K562 (cell line): ENCODE measurements at places on chromosomes 5 and 9. TPM values are rescaled to one million over a fixed set of nuclear protein-coding genes. Genes with fewer than 3 reads are reported as not detected.

GRCh38 chr9:130451004-130451390 lies 6.2 kb downstream of the ASS1 start:
- DNase-seq: no peak
- no peaks in the 10 kb centered on the region for H3K36me3 ChIP-seq
- H3K27me3 ChIP-seq: no peaks in the 10 kb centered on the region; the same call in 1 of the 2 replicates

DNA sequence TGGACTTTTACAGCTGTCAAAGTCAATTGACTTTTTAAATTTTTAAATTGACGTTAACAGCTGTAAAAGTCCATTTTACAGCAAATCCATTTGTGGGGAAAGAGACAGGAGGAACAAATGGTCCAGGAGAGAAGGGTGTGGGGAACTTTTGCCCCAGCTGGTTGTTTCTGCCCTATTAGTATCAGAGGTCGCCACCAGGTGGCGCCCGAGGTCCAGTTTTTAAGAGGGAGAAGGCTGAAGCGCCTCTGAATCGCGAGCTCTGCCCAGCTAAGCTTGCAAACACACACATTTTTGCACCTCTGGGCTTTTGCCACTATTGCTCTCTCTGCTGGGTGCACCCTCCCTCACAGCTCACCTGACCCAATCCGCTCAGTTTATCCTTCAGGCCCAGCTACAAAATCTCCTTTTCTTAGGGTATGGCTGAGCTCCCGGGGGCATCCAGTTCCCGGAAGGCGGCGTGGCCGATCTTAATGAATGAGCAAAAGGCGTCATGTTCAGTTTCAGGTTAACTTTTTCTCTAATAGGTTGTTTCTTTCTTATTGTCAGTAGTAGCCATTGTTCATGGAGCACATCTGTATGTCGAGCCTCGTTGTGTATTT lies 6.3 kb upstream of the TTLL11 start:
- H3K27ac ChIP-seq: no peak overlapping the region
- no peaks in the 10 kb centered on the region for H3K36me3 ChIP-seq
- H3K27me3 ChIP-seq: no peaks in the 10 kb centered on the region

DNA sequence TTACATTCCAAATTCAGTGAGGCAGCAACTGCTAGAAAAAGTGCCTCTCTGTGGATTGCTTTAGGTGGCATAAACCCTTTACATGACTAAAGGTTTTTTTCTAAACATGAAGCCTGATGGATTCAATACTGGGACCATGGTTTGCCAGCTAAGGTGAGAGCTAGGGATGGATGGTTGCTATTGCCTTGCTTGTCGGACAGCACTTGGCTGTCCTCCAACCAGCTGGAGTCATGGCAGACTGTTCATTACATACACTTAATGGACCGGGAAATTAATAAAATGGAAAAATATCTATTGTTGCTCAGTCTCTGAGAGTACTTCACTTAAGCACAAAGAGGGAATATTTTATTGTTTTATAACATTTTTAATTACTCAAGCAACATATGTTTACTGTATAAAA lies 116.9 kb upstream of the TRPC7 start:
- no peaks in the 10 kb centered on the region for H3K27me3 ChIP-seq
- H3K27ac ChIP-seq: no peak overlapping the region
- H3K4me3 ChIP-seq: no peak overlapping the region
- peaks cover 19% of the 10 kb centered on the region; the same call in 2 of the 3 replicates for H3K36me3 ChIP-seq

DNA sequence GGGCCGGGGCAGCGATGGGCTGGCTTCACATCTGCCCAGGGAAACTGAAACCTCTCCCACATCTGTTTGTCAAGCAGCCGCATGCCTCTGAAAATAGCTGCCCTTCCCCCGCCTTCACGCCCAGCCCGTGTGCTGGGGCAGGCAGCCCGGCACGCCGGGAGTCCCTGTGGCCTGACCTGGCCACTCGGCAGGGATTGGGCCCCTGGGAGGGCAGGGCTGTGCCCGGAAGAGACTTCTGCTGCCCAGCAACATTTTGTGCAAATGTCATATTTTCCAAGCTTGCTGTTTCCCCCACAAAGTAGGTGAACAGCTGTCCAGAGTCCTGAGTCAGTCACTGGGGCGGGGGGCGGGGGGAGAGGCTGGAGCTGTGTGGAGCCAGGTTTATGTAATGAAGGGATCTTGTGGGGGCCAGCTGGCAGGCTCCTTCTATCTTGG lies 8.2 kb downstream of the COL27A1 start:
- H3K4me1 ChIP-seq: no peaks in the 10 kb centered on the region
- no peaks in the 10 kb centered on the region for H3K36me3 ChIP-seq
- H3K27ac ChIP-seq: no peak overlapping the region
- H3K27me3 ChIP-seq: peaks cover 40% of the 10 kb centered on the region
- DNase-seq: no peak

- no peaks in the 10 kb centered on the region for H3K27me3 ChIP-seq
- no peak for DNase-seq
- H3K4me3 ChIP-seq: no peak overlapping the region
- H3K27ac ChIP-seq: no peak overlapping the region
- H3K4me1 ChIP-seq: no peaks in the 10 kb centered on the region
Observed at GRCh38 chr5:13519131-13519530, 425.4 kb downstream of the DNAH5 start.

GRCh38 chr5:57299986-57300385 lies 126.1 kb downstream of the GPBP1 start:
- no peak overlapping the region for H3K4me3 ChIP-seq
- H3K27me3 ChIP-seq: no peaks in the 10 kb centered on the region
- no peak overlapping the region for H3K27ac ChIP-seq

DNA sequence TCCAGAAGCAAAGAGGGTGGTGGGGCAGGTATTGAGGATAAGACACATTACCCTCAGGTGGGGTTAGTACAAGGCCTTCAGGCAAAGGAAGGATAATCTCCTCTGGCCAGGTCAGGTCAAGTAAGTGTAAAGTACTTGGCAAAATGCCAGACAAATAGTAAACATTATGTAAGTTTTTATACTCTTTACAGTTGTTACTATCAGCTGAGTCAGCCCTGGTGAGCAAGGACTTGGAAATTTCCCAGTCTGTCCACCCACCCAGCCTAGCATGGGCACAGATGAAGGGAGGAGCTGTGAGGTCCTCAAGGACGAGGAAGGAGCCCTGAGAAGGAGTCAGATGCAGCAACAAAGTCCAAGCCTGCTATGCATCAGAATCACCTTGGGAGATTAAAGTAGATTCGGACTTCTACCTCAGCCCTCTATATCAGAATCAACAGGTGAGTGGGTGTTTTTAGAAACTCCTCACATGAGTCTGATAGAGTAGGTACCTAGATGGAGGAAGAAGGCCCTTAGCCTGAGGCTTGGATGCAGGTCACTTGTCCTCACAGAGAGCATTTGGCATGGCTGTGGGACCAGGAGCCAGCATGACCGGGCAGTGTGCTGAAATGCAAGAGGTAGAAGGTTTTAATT lies 50.2 kb upstream of the BARX1 start:
- no peaks in the 10 kb centered on the region for H3K36me3 ChIP-seq
- DNase-seq: no peak
- no peak overlapping the region for H3K27ac ChIP-seq
- H3K4me3 ChIP-seq: no peak overlapping the region
- H3K27me3 ChIP-seq: peaks cover 6% of the 10 kb centered on the region; the same call in 1 of the 2 replicates

DNA sequence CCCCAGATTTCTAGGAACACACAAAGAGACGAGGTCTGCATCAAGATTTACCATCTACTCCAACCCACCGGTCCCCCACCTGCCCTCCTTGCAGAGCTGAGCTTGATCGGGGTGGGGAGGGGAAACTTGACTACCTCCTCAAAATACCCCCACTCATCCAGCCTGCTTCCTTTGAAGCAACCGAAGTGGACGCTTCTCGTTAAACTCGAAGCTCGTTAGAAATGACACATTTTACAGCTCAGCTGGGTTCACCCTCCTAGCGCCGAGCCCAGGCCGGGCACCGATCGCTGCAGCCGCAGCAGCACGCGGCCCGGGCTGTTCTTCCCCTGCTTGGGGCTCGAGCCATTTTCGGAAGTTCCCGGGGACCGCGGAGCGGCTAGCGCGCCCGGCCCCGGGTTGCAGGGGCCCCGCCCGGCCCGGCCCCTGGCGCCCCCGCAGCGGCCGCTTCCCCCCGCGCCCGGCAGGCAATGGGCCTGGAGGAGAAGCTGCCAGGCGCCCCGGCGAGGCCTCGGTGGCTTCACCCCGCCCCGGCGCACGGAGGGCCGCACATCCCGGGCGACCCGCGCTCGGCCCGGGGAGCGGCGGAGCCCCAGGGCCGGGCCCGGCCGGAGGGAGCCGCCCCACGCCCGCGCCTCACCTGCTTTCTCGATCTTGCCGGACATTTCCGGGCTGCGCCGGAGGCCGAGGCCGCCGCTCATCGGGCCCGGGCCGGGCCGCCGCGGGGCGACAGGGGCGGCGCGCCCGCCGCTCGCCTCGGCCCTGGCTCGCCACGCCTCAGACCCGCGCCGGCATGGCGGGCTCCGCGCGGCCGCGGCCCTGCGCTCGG lies 530 bp downstream of the RAPGEF1 start:
- peak overlapping the region; percentile 51; the same call in 1 of the 3 replicates for H3K27ac ChIP-seq
- H3K4me1 ChIP-seq: peaks cover 13% of the 10 kb centered on the region; the same call in 2 of the 3 replicates
- H3K4me3 ChIP-seq: peak overlapping the region; percentile 64
- no peaks in the 10 kb centered on the region for H3K27me3 ChIP-seq

DNA sequence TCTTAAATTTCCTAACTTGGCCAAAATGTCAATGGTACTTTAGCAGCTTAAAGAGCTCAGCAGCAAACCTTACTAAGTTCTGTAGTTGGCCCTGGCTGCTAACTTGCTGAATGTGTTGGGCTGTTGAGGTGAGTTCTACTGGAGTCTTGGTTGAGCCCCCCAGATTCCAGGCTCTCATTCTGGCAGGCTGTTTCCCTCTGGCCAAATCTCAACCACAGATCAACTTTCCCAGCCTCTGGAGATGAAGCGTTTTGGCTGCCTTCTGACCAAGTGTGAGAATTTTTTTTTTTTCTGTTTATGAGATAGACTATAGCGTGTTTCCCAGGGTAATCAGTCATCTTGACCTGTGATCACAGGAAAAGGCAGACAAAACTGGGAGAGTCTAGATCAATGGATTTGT lies 343.7 kb downstream of the EBF1 start:
- H3K27ac ChIP-seq: no peak overlapping the region
- no peaks in the 10 kb centered on the region for H3K27me3 ChIP-seq
- DNase-seq: no peak
- H3K4me1 ChIP-seq: no peaks in the 10 kb centered on the region

DNA sequence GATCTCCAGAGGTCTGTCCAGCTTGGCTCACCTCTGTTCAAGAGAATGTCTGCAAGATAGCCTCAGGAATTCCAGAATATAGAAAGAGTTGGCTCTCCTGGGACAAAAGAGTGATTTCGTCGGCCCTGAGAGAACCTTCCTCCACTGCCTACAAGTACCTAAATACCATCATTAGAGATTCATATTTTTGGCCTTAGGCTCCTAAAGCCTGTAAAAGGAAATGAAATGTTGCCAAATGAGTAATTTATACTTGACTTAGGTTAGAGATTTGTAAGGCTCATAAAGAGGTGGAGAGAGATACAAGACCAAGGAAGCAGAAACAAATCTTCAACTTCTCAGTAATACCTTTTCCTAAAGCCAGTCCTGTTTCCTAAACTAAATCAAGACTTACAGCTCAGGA lies 146.2 kb downstream of the CCDC192 start:
- H3K27ac ChIP-seq: no peak overlapping the region
- H3K27me3 ChIP-seq: peaks cover 5% of the 10 kb centered on the region; the same call in 1 of the 2 replicates
- H3K36me3 ChIP-seq: no peaks in the 10 kb centered on the region

GRCh38 chr9:80699511-80699998 lies 989.8 kb downstream of the TLE1 start:
- no peak overlapping the region for H3K4me3 ChIP-seq
- no peak overlapping the region for H3K27ac ChIP-seq
- H3K4me1 ChIP-seq: no peaks in the 10 kb centered on the region
- no peaks in the 10 kb centered on the region for H3K36me3 ChIP-seq

DNA sequence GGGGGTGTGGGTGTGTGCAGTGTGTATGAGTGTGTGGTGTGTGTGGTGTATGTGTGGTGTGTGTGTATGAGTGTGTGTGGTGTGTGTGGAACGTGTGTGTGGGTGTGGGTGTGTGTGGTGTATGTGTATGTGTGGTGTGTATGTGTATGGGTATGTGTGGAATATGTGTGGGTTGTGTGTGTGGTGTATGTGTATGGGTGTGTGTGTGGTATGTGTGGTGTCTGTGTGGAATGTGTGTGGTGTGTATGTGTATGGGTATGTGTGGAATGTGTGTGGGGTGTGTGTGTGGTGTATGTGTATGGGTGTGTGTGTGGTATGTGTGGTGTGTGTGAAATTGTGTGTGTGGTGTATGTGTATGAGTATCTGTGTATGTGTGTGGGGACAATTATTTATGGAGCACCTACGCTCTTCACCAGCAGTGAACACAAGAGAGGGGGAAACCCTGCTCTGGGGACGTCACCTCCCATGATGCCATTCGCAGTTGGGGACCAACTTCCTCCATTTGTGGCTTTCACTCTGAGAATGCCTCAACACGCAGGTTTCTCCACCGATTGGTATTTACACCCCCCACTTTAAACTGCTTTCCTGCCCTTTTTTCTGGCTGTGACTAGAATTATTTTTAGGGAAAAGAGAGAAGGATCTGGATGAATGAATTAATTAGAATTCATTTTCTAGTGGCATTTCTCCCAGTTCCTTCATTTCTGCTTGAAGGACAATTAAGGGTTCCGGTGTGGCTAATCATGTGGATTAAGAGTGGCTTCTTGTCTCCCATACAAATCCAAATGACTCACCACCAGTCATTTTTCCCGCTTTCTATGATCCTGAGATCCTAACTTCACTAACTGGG lies 238.1 kb downstream of the ROR2 start:
- H3K4me3 ChIP-seq: no peak overlapping the region
- peak; percentile 13 for DNase-seq
- H3K27me3 ChIP-seq: no peaks in the 10 kb centered on the region; the same call in 2 of the 3 replicates

- peak; percentile 56 for DNase-seq
- H3K4me3 ChIP-seq: no peak overlapping the region
- H3K4me1 ChIP-seq: no peaks in the 10 kb centered on the region
- peaks cover 6% of the 10 kb centered on the region; the same call in 1 of the 2 replicates for H3K27me3 ChIP-seq
Observed at GRCh38 chr5:77143998-77144836, 57.1 kb upstream of the ZBED3 start.

Gene GTF3C4
- 20.0 and 20.3 TPM in 2 replicates for total RNA-seq

Gene SPATA31E1
- not detected in 2 replicates for total RNA-seq

Gene CDC23
- total RNA-seq: 53.0 and 63.2 TPM in 2 replicates

Gene DND1
- total RNA-seq: 0.81 and 1.3 TPM in 2 replicates

Gene AJM1
- 3.2 TPM in 2 replicates for total RNA-seq

Gene PCDHB8
- total RNA-seq: not detected in 2 replicates
